ENCODE measurements at places on chromosomes 7 and 10.

GRCh38 chr10:1100691-1101368 is 44.6 kb downstream of the WDR37 start:
- no peak for DNase-seq

DNA sequence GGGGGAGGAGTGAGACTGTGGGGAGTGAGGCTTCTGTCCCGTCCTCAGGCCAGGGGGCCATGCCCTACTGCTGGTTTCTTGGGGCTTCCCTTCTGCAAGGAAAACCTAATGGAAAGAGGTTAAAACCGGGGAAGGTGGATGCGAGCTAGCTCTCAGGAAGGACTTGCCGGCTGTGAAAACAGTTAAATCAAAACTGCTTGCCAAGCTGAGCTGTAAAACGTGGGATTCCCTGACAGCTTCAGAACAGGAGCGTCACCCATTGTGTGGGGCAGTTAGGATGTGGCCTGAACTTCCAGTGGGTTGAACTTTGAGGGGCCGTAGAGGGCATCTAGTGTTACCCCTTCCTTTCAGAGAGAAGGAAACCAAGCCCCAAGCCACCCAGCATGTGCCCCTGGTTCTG is 13.1 kb downstream of the TSPAN15 start:
- DNase-seq, result no peak

DNA sequence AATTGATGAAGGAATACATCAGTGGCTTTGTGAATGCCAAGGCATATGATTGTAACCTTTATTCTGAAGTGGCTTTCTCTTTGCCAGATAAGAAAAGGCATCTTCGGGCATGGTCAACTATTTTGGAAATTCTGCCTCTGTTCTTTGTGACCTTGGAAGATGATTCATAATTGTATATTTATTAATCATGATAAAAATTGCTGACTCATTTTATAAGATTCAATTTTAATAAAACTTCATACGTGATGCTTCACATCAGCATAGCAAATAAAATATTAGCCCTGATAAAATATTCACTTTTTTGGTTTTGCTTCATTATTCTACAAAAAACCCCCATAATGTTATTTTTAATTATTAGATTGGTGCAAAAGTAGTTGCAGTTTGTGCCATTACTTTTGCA is 200.5 kb downstream of the MACC1 start:
- DNase-seq, result no peak

- no peak for DNase-seq
Observed at GRCh38 chr10:34169131-34169530, 646.0 kb downstream of the PARD3 start.

- no peak for DNase-seq
Observed at GRCh38 chr7:28301148-28301641, 111.1 kb upstream of the CREB5 start.

DNA sequence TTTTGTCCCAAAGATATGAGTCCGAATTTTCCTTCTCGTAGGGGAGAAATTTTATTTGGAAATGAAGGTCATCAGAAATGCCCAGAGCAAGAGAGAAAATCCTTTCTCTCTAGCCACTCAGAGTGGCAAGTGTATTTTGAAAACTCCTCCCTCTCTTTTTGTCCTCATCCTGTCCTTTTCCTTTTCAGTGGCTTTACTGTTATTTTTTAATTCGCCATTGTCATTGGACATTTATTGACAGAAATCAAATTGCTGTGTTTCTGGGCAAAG is 39.6 kb downstream of the TET1 start:
- no peak for DNase-seq
